ENCODE measurements at places on chromosomes 7 and 10.
A peak's percentile ranks its signal among the peaks of the same experiment; 100 is the strongest.

DNA sequence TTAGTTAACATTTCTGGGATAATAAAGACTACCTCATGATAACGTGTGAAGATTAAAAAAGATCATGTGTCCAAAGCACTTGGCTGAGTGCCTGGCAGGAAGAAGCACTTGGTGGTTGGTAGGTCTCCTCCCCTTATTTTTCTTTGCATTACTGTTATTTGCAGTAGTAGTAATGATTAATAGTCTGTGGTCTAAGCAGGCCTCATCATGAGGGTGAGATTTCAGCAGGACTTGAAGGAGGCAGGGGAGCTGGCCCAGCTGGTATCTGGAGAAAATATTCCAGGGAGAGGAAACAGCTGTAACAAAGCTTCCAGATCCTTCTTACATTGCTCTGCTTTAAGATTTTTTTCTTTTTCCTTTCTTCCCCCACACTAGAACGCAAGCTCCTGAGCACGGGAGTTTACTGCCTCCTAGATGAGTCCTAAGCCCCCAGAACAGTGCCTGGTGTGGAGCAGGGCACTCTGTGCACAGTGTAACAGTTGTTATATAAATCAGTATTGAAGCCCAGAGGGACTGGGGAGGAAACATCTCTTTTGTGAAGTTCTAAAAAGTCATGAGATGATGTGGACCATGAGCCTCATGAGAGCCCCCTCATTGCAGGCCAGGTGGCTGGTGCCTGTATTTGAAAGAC, 31.1 kb upstream of the RHEB start:
- DNase-seq = peak; percentile 58

- DNase-seq = no peak
Measured at GRCh38 chr7:157152391-157152937, 13.7 kb downstream of the UBE3C start.

DNA sequence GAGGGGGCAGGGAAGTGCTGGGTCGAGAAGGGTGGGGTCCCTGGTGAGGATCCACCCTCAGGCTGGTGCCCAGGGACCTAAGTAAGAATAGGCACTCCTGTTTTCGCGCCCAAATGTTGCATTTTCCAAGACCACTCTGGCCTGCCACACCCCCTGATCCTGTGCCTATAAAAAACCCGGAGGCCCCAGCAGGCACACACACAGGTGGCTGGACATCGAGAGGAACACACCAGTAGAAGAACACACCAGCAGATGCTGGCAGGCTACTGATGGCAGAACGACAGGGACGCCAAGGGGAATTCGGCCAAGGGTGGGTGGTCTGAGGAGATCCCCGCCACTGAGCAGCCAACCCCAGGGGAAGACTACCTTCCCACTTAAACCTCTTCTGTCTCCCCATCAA, 633.9 kb upstream of the POT1 start:
- no peak for DNase-seq

- no peak for DNase-seq
Measured at GRCh38 chr10:9301148-9301547, 1246.7 kb downstream of the GATA3 start.

DNA sequence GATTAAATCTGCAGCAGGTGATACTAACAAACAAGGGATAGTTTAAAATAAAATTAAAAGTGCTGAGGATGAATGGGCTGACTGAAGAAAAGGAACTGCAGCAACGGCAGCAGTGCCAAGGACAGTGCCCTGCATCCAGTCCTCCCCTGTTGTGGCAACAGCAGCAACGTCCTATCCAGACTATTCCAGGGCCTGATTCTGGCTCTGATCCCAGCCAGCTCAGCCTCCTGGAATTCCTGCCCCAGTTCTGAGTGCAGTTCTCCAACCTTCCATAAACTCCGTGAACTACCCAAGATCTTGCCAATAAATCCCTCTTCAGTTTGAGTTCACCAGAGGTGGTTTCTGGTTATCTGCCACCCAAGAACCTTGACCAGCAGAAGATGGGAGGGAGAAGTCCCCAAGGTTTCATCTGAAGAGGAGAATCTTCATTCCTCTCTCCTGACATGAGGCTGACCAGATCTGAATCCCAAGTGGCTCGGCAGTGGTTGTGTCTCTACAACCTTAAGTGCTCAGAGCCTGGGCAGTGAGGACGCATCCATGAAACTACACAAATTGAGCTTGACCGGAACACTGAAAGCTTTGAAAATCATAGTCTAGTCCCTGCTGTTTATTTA, 115.8 kb downstream of the SORBS1 start:
- DNase-seq = peak; percentile 34

- no peak for DNase-seq
Measured at GRCh38 chr10:118823256-118823907, 68.6 kb upstream of the CACUL1 start.

- no peak for DNase-seq
Measured at GRCh38 chr10:6128591-6129251, 39.9 kb downstream of the RBM17 start.

DNA sequence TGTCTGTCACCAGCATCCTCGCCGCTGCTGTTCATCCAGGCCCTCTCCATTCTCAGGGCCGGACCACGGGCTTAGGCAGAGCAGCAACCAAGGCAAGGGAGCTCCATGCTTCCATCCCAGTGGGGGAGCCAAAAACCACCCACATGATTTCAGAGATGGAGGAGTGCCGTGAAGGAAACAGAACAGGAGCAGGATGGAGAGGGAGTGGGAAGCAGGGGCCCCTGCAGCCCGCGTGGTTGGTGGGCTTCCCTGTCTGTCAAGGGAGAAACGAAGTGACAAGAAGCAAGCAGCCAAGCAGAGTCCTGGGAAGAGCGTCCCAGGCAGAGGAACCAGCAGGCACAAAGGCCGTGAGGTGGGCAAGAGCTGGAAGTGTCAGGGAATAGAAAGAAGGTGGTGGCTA, 95.7 kb downstream of the SLIT1 start:
- no peak for DNase-seq

GRCh38 chr7:116502201-116503096, 2.9 kb downstream of the CAV2 start:
- no peak for DNase-seq

DNA sequence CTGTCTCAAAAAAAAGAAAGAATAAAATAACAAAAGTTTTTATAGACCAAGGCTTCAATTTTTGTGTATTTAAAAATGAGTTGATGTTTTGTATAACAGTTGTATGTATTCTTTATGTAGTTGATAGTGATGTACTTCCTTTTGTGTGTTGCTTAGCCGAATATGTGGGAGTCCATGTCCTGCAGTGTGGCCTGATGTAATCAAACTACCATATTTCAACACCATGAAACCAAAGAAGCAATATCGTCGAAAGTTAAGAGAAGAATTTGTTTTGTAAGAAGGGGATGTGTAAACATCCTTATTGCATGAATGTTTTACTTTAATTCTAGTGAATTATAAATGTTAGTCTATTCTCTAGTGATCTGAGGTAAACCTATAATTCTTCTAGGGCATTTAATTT, 56.6 kb downstream of the MPLKIP start:
- peak; percentile 3 for DNase-seq

GRCh38 chr10:35598379-35598778, 6.8 kb upstream of the GJD4 start:
- DNase-seq = no peak

GRCh38 chr7:25031432-25031831, 51.5 kb upstream of the OSBPL3 start:
- DNase-seq = no peak

- no peak for DNase-seq
Measured at GRCh38 chr10:28236591-28236990, 66.3 kb downstream of the MPP7 start.
